Left kidney (tissue), 8 donors: ENCODE measurements at places on chromosomes 5 and 9. TPM values are rescaled to one million over a fixed set of nuclear protein-coding genes. Genes with fewer than 3 reads are reported as not detected.

DNA sequence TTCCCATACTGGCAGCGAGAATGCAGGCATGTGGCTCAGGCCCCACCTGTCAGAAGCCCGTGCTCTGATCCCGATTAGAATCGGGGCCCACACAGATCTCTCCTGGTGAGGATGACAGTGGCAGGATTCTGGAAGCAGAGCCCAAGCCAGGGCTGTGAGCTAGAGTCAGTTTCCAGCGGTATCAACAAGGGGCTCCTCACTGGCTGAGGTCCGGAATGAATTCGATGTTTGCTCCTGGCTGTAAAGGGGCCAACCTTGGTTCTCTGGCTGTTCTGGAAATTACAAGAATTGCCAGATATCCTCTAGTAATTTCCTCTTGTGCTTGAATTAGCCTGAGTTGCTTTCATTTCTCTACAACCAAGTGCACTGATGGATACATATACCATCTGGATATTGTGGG is 129.1 kb upstream of the SPRY4 start:
- DNase-seq, result no peak

- DNase-seq, result no peak
Observed at GRCh38 chr5:151200913-151201595, 22.8 kb downstream of the CCDC69 start.

- no peak for DNase-seq
Observed at GRCh38 chr5:169458221-169458620, 125.4 kb upstream of the SPDL1 start.

- no peak for DNase-seq
Observed at GRCh38 chr5:129687941-129688340, 60.0 kb upstream of the MINAR2 start.

DNA sequence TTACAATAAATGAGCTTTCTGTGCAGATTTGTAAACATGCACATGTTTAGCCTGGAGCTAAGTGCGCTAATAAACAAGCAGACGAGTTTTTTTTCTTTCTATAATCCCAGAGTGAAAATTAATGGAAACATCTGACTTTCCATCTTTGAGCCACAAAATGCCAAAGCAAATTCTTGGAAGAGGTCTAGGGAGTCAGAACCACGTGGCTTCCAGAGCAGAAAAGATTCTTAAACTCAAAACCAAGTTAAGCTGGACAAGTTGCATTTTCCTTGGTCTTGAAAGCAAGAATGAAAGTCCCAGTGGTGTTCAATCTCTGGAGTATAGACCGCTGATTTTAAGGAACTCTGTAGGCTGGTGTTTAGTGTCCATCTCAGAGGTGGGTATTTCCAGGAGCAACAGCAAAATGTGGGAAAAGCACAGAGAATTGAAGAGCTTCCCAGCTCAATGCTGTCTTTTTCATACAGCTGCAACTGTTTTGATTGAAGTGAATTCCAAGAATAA is 71.4 kb downstream of the MYO10 start:
- no peak for DNase-seq

GRCh38 chr9:133811471-133811870 is 73.3 kb upstream of the SARDH start:
- no peak for DNase-seq

The MYOZ3 gene
- polyA plus RNA-seq, result 6.9 TPM

The ERCC6L2 gene
- polyA plus RNA-seq, result 55.4 TPM

The SLC9A3 gene
- 60.6 TPM for polyA plus RNA-seq
